ENCODE measurements at places on chromosomes 2 and 18.

GRCh38 chr2:28670856-28671255, 80.8 kb upstream of the PPP1CB start:
- DNase-seq = no peak

- no peak for DNase-seq
These were observed 3.7 kb downstream of the PCGF1 start for GRCh38 chr2:74503506-74504475.

GRCh38 chr2:10931710-10932255, 20.0 kb downstream of the KCNF1 start:
- no peak for DNase-seq

- no peak for DNase-seq
These were observed 282.7 kb upstream of the STON1 start for GRCh38 chr2:48247206-48247605.

DNA sequence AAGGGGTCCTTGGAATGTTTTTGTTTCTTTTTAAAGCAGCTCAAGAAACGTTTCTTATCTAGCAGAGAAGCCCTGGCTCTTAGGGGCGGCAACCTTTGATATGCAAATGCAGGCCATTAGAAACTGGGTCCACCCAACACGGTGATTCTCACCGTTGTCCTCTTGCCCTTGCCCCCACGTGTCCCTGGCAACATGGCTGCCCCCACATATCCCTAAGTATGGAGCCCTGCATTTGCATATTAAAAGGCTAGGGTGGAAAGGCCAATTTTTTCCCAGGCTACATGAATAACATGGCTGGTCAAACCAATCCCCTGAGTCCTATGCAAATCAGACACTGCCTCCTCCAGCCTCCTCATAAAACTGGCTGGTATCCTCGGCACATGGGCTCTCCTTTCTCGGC, 230.1 kb upstream of the SPOPL start:
- no peak for DNase-seq

DNA sequence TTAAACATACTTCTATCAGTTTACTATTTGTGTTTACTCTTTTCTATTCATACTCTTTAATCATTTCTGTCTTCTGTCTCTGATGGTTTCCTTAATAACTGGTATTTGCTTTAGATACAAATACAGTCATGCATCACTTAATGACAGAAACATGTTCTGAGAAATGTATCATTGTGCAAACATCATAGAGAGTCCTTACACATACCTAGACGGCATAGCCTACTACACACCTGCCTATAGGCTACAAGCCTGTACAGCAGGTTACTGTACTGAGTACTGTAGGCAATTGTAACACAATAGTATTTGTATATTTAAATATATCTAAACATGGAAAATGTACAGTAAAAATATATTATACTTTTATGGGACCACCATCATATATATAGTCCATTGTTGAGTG, 36.3 kb downstream of the VSNL1 start:
- DNase-seq = no peak

GRCh38 chr18:74790451-74790850, 192.8 kb downstream of the ZNF407 start:
- no peak for DNase-seq

GRCh38 chr18:36375118-36375517, 77.6 kb downstream of the FHOD3 start:
- DNase-seq = no peak

DNA sequence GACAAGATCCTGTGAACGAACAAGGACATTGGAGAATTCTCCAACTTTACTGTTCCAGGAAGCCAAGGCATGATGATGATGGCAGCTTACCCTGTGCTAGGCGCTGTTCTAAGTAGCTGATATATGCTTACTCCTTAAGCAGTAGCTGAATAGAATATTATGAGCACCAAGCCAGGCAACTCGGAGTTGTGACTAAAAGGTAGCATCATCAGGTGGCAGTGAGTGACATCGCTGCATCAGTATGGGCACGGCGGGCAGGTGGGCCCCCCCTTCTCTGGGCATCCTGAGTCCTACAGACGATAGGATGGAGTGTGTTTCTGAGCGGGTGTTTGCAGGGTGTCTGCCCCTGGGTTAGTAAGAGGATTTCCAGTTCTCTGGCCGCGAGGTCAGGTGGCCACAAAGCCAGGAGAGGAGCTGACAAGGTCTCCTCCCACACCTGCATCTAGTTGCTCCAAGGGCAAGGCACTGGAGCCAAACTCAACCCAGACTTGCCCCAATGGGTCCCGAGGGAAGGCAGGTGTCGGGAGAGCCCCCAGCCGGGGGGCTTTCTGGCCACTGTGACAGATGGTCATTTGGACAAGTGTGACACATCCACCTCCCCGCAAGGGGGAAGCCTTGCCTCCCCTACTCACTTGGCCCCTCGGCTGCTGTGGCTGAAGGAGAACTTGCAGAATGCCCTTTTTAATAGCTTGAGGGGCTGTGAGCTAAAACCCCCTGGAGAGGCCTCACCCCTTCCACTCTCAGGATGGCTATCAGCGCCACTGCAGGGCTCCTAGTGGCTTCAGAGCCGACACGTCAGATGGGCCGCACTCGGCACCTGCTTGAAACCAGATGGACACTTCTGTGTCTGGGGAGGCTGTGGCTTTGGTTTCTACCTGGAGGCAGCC, 55.5 kb downstream of the CRACDL start:
- DNase-seq = no peak

DNA sequence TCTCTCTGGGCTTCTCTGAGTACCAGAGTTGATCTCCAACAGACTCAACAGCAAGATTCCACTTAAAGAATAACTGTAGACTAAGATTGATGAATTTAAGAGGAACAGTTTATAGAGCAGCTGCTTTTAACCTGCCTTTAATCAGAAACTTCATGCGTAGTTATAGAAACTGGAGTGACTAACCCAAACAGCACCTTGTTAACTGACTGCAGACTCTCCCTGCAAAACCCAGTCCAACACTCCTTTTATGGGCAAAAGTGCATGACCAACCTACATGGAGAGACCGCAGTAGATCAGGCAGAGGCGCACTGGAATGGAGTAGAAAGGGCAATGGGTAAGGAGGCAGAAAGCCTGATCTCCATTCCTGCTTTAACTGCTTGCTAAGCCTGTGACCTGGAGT, 110.6 kb downstream of the NRP2 start:
- no peak for DNase-seq
